CD4-positive, alpha-beta T cell treated with Interleukin-17A for 1 hour (primary cell): ENCODE measurements at places on chromosomes 12 and 14.

DNA sequence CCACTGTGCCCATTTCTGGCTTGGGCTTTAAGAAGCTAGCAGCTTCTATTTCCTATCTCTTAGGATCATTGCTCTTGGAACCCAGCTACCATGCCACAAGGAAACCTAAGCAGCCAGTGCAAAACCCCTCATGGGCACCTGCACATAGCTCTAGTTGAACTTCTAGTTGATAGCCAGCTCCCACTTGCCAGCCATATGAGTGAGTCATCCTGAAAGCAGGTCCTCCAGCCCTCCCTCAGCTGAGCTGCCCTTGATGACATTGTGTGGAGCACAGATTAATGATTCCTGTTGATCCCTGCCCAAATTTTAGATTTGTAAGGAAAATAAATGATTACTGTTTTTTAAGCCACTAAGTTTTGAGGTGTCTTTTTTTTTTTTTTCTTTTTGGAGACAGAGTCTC lies 234.2 kb upstream of the FBXO33 start:
- DNase-seq: no peak

- no peak for DNase-seq
Observed at GRCh38 chr12:117145597-117146154, 44.6 kb downstream of the FBXO21 start.

DNA sequence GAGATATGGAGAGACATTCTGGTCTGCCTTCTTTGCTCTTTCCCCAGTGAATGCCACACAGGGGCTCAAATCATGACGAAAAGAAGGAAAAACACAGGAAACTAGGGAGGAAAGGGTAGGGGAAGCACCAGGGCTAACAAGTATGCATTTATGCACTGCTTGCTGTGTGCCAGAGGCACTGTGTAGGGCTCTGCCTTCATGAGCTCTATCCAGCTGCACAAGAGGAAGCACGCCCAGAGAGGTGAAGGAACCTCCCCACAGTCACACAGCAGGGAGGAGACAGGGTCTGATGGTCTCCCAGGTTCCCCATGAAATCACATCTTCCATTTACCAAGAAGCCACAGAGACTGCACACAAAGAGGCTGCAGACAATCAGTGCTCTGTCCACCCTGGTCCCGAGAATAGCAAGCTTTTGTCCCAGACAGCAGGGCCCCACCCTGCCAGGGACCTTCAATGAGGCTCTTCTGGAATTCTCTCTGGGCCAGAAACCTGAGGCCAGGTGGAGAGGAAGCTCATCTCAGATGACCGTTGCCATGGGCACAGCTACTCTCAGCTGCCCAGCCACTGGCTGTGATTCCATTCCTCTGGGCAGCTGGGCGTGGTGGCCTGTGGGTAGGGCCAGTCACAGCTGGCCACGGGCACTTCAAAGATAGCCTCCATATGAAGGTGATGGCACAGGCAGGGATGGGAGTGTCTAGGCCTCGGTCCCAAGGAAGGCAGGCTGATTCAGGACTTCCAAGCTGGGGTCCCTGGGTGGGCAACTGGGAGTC lies 7.3 kb upstream of the TRPV4 start:
- DNase-seq: no peak

DNA sequence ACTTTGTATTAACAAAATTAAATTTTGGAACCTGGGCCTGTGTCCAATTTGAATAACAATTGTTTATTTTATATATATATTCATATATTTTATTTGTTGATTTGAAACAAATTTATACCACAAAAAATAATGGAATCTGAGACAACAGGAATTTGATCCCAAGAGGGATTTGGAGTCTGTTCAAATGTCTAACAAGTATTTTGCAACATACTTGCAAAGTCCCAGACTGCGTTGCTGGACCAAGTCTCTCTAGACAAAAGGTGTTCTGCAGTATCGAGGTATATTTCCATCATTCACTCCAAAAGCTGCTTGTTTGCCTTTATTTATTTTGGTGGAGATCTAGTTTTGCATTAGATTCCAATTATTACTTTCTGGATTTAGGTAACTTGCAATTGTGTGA lies 68.7 kb upstream of the PTPRR start:
- no peak for DNase-seq
